ENCODE measurements at places on chromosomes 3 and 15.

- no peak for DNase-seq
Measured at GRCh38 chr3:4812591-4812990, 166.6 kb upstream of the BHLHE40 start.

DNA sequence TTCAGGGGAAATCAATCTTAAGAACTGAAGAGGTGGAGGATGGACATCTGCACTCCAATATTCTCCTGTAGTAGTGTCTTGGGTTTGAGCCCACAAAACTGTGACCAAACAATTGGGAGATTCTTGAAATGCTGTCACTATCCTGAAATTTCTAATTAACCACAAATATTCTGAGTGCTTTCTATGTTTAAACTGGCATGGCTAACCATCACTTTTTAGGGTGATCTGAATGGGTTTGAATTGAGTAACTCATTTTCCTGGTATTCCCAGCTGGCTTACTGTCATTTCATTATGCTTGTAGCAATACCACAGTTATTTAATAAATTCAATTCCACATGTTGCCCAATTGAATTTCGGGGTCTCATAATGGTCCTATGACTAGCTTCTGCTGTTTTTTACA is 216.9 kb upstream of the DCBLD2 start:
- no peak for DNase-seq

DNA sequence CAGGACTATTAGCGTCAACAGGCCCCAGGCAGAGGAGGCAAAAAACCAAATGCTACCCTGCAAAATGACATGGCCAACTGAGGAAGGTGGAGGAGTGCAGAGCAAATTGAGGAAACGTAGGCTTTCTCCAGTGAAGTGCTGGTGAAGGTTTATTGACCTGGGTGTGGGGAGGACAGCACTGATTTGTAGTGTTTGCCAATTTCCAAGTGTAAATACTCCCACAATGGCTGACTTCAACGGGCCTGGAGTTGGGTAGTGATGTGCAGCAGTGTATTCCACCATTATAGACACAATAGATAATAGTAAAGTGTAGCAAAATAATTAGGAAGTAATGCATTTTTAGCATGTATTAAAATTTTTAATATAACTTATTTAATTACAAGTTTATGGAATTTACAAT is 32.2 kb upstream of the TPM1 start:
- no peak for DNase-seq

DNA sequence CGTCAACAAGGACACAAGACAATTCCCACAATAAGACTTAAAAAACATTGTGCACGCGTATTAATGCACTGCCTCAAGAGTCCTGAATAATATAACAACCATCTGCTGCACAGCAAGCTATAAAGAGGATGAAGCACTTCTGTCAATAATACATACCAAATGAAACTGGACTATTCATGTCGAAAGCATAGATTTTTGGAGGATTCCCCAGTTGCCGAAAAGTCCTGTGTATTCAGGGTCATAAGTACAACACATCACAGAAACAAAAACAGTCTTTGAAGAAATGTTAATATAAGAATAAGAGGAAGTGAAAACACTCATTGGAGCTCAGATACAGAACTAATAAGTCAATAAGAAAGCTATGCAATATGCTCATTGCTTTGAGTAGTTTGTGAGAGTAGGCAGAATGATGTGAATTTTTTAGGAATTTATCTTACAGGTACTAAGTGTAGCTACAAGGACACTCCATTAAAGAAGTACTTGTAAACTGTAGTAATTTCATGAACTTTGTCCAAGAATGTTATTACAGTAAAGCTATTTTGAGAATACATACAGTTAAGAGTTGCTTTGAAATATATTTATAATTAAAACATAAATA is 31.6 kb downstream of the CBLB start:
- no peak for DNase-seq

DNA sequence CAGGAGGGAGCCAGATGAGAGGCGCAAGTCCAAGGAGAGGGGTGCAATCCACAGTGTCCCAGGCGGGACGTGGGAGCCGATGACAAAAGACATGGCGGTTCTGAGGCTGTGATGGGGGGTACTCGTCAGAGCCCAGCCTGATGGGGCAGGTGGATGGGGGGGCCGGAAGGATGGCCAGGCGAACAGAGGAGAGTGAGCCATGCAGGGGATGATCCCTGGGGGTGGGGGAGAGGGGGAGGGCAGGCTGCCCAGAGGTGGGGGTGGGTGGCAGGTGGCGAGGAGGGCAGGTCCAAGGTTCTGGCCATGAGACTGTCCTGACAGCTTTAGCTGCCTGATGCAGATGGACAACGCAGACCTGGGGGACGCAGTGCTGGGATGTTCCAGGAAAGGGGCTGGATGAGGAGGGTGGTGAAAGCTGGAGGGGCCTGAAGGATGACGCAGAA is 8.9 kb upstream of the CSPG4 start:
- no peak for DNase-seq

- DNase-seq = no peak
Measured at GRCh38 chr3:134998855-134999254, 203.8 kb downstream of the EPHB1 start.

DNA sequence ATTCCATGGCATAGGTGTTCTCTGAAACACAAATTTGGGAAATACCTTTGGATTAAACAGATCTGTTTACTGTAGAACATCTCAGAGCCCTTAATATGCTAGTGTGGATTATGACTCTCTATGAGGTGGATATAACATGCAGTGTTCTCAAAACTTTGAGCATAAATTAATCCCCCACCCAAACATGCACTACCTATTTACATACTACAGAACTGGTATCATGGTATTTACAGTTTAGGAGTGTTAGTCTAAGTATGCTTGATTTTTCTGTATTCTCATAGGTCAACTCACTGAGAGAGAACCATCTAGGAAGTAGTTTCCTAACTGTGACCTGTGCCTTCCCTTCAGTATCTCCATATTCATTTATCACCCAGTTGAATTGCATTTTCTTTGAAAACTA is 30.9 kb upstream of the ZNF609 start:
- no peak for DNase-seq

- no peak for DNase-seq
Measured at GRCh38 chr3:11085093-11085840, 69.0 kb upstream of the HRH1 start.

DNA sequence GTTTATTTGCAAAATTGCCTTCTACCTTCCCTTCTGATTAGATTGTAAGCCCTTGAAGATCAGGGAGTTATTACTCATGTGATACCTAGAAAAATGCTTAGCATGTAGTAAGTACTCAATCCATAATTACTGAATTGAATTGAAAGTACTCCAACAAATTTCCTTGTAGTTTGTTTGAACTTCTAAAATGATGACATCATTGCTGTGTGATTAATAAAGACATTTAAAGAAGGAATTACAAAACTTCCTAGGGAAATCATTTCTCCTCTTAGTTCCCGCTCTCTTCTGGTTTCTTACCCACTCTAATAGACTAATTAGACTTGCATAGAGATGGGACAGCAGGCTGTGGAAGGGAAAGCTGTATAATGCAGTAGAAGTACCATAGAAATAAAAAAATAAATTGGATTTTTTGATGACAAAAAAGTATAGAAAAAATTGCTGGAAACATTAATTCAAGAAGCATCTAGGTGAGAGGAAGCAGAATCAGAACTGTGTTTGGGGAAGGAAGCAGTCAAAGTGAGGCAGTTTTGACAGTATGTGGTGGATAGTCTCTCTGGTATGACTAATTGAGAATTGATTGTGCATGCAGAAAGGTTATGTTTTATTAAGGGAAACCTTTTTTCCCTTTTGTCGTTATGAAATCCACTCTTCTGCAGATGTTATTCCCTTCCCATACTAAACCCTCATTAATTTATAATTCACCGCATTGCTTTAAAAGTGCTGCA is 93.0 kb downstream of the ALCAM start:
- DNase-seq = no peak

DNA sequence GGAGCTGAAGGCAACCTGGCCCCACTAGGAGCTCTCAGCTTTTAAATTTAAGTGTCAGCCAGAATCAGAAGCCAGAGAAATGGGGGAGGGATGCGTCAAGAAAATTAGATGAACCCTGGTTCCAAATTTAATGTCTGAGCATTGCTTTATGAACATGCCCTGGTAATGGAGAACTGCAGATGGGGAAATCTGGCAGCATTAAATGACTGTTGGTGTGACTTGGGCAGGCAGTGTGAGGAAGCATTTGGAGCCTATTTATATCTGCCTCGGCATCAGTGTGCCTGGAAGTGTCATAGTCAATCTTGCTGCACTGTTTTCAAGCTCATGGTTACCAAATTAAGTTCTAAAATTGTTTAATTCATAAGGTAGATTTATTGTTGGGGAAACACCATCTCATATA is 29.0 kb downstream of the NME9 start:
- DNase-seq = no peak

GRCh38 chr3:79979990-79980389 is 212.2 kb upstream of the ROBO1 start:
- no peak for DNase-seq

GRCh38 chr3:120489421-120489820 is 38.6 kb upstream of the FSTL1 start:
- no peak for DNase-seq

GRCh38 chr3:149810846-149811245 is 2.2 kb upstream of the RNF13 start:
- no peak for DNase-seq
